ENCODE measurements at places on chromosomes 6 and 20. TPM values are rescaled to one million over a fixed set of nuclear protein-coding genes. Genes with fewer than 3 reads are reported as not detected.

GRCh38 chr6:21922086-21922485 is 328.5 kb downstream of the SOX4 start:
- no peak for DNase-seq

GRCh38 chr6:125018136-125018535 is 55.9 kb downstream of the RNF217 start:
- no peak for DNase-seq

GRCh38 chr6:7745942-7746341 is 20.0 kb downstream of the BMP6 start:
- no peak for DNase-seq

- no peak for DNase-seq
Measured at GRCh38 chr6:154197196-154197860, 158.3 kb downstream of the OPRM1 start.

AGPAT1 gene
- total RNA-seq, result 9.5 TPM

SLC4A11 gene
- 14.9 TPM for total RNA-seq

BIRC7 gene
- not detected for total RNA-seq

RIPPLY2 gene
- total RNA-seq, result not detected
